Foreskin keratinocyte (primary cell): ENCODE measurements at places on chromosomes 2 and 18.
A peak's percentile ranks its signal among the peaks of the same experiment; 100 is the strongest.

DNA sequence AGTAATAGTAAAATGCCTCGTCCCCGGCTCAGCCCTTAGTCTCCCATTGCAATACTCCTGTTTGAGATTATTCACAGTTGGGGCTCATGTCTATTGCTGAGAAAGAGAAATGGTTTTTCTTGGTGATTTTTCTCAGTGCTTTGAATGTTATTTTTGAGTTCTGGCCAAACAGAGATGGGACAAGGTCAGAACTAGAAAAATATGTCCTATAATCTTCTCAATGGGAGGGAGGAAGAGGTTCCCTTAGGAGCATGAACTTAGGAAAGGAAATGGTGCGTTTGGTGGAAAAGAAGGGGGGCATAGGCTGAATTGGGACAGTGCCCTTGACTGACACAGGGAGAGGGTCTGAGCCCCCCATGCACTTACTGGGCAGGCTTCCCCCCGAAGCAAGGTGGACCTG is 133.8 kb downstream of the AGAP1 start:
- no peak for DNase-seq

DNA sequence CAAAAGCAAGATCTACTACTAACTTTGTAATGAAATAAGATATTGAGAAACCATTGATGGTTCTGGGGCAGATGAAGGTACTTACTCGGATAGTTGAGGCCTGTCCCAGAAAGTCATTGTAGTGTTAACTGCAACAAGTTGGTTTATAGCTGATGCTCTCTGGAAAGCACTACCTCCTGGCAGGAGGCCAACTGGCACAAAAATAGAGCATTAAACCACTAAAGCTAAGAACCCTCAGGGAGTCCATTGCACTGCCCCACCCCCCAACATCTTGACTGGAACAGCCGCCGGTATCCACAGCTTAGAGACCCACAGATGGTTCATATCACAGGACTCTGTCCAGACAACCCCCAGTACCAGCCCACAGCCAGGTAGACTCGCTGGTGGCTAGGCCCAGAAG is 552.5 kb upstream of the CRIM1 start:
- no peak for DNase-seq

GRCh38 chr2:241179899-241180298 is 8.6 kb upstream of the ANO7 start:
- DNase-seq = no peak

DNA sequence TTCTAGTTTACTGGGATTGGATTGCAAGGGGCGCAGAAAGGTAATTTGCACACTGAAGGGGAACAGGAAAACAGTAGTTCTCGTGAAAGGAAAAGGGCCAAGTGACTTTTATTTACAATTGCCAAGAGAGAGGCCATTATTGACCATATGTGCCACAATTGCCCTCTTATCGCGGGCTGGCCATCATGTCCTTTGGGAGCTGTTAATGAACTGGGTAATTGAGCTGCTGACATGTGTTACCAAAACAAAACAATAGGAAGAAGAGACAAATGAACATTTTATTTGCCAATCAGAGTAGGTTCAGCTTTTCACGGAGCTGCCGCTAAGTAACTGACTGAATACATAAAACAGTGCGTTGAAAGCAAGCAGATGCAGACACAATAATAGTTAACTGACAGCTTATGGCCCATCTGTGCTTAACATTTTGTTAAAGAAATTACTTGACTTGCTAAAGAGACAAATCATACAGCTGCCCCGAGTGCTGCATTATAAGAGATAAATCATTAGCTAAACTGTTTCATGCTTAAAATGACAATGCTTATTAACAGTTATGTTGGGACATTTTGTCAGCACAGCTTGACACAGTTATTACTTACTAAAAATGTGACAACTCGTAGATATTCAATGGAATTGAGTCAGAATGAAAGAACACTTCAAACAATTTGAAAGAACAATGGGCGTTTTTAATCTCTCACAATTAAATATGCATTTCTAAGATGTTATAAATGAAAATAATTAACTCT is 57.5 kb downstream of the PAX3 start:
- no peak for DNase-seq

GRCh38 chr18:6621437-6621836 is 108.1 kb upstream of the ARHGAP28 start:
- DNase-seq = no peak

DNA sequence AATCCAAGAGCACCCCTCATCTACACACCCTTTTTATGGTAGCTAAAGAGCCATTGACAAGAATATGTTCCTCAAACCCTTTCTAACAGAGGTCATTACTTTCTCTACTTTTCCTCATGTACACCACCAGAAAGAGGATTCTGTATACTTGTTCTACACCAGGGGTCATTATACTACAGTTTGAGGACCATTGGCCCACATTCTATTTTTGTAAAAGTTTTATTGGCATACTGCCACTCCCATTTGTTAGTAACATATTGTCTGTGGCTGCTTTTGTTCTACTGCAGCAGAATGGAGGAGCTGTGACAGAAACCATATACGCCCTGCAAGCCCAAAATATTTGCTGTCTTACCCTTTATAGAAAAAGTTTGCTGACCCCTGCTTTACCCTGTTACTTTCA is 14.3 kb downstream of the HTR2B start:
- DNase-seq = no peak

- no peak for DNase-seq
Observed at GRCh38 chr2:30641765-30642345, 165.4 kb downstream of the CAPN13 start.

- no peak for DNase-seq
Observed at GRCh38 chr2:222447131-222447530, 22.8 kb downstream of the SGPP2 start.

- no peak for DNase-seq
Observed at GRCh38 chr18:5466256-5466655, 77.5 kb downstream of the EPB41L3 start.

DNA sequence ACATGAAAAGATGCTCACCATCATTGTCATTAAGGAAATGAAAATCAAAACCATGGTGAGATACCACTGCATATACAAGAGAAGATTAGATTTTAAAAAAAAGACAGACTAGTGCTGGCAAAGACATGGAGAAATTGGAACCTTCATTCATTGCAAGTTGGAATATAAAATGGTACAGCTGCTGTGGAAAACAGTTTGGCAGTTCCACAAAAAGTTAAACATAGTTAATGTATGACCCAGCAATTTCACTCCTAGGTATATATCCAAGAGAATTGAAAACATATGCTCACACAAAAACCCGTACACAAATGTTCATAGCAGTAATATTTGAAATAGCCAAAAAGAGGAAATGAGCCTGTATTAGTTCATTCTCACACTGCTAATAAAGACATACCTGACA is 33.7 kb upstream of the MBOAT2 start:
- no peak for DNase-seq

DNA sequence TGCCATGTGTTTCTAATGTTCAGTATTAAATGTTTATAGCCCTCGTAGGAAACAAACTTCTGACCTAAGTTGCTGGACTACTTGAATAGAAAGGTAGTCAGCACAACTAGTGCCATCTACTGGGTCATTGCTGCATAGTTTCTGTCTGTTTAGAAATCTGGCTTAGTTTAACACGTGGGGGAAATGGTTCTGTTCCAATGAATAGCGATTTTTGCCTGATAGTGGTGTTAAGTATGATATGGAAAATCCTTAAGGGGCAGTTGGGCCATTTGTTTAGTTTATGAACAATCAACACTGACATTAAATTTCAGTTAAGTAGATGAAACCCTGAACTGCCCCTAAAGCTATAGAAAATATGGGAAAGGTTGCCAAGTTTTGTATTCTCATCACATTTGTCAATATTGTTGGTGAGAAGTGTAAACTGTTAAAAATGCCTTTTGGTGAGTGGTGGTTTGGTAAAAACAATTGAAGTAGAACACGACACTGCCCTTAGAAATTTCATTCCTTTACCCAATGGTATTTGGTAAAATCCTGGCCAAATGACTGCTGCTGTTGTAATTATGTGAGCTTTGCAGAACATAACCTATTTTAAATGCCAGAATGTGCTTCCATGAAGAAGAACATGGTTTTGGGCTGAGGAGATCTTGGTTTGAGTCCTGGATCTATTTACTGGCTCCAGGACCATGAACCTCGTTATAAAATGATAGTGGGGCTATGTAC is 13.2 kb downstream of the NABP1 start:
- DNase-seq = peak; percentile 67

GRCh38 chr2:12727641-12728040 is 10.9 kb downstream of the TRIB2 start:
- no peak for DNase-seq

- no peak for DNase-seq
Observed at GRCh38 chr2:85748039-85748734, 5.6 kb upstream of the ATOH8 start.

DNA sequence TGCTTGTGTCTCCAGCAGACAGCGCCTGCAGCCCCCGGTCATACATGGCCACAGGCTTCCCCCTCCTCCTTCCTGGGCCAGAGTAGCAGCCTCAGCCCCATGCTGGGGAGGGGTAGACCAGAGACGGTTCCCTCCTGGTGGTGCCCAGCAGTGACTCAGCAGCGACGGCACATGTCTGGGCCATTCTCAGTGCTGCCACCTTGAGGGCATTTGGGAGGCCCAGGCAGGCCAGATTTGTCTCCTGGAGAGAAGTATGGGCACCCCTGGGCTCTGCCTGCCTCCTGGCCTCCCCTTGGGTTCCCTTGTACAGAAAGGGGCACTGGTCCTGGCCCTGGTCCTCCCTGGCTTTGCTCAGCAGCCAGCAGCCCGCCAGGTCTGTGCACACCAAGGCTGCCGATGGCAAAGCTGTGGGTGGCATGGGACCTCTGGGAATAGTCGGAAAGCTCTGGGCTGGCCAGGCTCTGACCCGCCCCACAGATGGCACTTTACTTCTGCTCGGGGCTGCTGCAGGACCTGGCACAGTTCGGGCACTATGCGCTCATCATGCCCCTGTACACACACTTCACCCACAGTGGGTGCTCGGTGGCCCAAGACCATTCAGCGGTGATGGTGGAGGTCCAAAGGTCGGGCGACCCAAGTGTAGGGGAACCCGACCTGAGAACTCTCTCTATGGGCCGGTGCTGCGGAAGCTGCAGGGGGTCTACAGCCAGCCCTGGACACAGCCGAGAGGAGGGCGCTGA is 11.4 kb upstream of the ALPI start:
- peak; percentile 49 for DNase-seq

DNA sequence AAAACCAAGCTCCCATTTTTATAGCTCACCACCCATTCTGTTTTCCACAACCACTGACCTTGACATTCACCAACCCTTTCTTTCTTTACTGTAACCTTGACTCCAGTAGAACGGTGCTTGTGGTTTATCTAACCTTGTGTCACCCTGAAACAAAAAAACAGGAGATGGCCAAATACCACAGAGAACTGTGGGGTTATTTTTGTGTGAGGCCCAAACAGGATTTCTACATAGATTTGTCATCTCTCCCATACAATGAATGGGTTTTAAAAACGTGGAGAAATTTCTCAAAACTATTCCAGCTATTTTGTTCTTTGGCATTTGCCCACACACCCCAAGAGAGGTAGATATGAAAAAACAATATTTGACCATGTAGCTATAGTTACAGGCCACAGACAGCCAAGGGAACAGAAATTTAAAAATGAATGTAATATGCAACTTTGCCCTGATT is 231.3 kb upstream of the TANK start:
- DNase-seq = no peak

- DNase-seq = peak; percentile 70
Observed at GRCh38 chr2:19576411-19576810, 218.0 kb upstream of the OSR1 start.

DNA sequence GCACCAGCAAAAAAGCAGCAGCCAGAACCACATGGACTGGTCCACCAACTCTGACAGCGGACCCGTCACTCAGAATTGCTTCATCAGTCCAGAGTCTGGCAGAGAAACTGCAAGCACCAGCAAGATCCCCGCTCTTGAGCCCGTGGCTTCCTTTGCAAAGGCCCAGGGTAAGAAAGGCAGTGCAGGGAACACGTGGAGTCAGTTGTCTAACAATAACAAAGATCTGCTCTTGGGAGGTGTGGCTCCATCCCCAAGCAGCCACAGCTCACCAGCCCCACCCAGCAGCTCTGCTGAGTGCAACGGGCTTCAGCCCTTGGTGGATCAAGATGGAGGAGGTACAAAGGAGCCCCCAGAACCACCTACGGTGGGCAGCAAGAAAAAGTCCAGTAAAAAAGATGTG is 269.3 kb downstream of the SETBP1 start:
- DNase-seq = no peak

- no peak for DNase-seq
Observed at GRCh38 chr2:134370655-134371445, 117.0 kb downstream of the MGAT5 start.

GRCh38 chr2:129721846-129722245 is 257.6 kb upstream of the RAB6C start:
- no peak for DNase-seq

DNA sequence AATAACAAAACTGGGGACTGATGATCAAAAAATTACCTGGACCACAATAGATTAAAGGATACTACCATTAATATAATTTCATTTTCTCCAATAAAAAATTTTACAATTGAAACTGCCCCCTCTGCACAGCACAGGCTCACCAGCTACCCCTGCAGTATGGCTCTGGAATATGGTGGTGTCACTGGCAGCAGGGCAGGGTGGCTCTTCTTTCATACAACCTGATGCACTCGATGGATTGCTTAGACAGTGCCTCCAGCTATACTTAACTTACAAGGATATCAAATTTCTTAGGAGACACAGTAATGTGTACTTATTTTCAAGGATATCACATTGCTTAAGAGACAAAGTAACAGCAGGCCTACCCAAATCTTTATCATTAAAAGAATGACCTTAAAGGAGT is 124.0 kb downstream of the PRELID3A start:
- no peak for DNase-seq

GRCh38 chr2:20409039-20409438 is 37.8 kb upstream of the RHOB start:
- no peak for DNase-seq

- peak; percentile 87 for DNase-seq
Observed at GRCh38 chr2:192500550-192501200, 305.9 kb upstream of the TMEFF2 start.

DNA sequence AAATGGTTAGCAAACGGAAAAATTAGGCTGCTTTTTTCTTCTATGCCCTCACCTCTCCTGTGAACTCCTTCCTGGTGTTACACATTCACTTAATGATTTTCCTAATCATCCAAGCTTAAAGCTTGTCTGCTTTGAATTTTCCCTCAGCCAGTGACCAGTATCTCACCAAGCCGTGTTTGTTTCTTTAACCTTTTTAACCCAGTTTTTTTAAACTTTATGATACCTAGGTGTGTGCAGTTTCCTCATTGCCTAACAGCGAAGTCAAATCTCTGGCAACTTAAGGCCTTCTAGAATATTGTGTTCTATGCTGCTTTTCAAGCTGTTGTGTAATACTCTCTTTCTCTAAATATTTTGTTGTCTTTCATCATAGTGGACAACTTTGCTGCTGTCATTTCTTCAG is 113.0 kb downstream of the PIK3C3 start:
- DNase-seq = no peak
